CD4-positive, alpha-beta T cell treated with Interleukin-1 beta for 1 hour (primary cell): ENCODE measurements at places on chromosomes 4 and X.

DNA sequence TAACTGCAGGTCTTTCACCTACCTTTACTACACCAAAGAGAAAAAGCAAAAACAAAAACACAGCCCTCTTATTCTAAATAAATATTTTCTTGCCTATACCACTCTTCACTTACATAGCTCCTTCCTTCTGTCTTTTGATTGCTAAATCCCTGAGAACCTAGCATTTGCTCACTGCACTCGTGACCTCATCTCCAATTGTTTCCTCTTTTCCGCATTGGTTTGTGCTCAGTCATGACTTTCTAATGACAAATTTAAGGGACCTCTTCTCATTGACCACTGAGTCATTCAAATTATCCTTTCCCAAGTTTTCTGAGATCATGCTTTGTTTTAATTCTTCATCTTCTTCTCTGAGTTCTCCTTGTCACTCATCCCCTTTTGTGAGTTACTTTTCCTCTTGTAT, 1697.1 kb downstream of the STIM2 start:
- no peak for DNase-seq

- DNase-seq, result no peak
Observed at GRCh38 chrX:17788956-17789562, 51.8 kb downstream of the SCML1 start.

DNA sequence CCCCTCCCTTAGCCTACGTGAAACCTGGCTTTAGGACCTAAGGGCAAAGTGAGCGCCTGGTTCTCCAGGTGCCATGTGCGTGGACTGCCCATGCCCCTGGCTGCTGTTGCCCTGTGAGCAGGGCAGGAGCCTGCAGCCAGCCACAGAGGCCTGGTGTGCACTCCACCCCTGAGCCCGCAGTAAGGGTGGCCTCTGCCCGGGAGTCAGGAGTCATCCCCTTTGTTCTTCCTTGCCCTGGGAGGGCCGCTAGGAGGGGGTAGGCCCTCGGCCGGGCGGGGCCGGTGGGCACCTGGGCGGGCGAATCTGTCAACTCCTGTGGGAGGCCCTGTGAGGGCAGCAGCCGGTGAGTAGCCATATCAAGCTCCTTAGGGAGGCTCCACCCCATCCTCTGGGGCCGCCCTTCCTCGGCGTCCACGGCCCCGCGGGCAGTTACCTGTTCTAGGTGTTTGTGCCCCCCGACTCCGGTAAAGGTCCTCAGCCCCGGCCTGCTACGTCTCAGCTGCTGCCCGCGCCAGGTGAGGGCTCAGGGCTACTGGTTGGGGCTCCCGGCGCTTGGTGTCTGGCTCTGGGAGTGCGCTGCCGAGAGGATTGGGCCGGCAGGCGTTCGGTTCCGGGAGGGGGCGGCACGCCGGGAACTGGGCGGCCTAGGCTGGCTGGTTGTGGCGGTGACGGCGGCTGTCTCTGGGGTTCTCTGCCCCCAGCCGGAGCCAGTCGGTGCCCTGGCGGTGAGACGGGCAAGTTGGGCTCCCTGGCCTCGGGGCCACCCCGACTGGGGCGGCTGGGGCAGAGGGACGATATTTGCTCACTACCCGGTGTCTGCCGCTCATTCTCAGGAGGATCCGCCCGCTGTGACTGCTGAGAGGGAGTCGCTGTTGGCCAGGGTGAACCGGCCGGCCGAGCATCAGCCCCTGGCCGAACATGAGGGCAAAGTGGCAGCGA, 1060.2 kb downstream of the TECRL start:
- no peak for DNase-seq

GRCh38 chrX:8405631-8406030, 59.0 kb upstream of the VCX3B start:
- no peak for DNase-seq

DNA sequence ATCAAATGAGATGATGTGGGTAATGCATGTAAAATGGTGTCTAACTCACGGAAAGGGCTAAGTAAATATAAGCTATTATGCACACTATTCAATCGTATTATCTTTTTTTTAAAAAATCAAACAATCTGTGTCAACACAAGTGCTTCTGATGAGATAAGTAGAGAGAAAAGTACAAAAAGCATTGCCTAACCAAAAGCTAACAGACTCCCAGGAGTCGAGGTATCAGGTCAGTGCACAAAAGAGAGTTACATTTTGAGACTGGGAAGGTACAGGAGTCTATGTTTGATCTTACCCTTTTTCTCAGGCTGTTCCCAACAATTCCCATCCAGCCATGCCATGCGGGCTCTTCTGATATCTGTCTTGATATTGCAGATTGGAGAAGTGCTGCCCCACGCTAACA, 203.3 kb upstream of the ZIC3 start:
- no peak for DNase-seq

GRCh38 chr4:187666697-187667494, 328.7 kb upstream of the ZFP42 start:
- DNase-seq, result no peak

DNA sequence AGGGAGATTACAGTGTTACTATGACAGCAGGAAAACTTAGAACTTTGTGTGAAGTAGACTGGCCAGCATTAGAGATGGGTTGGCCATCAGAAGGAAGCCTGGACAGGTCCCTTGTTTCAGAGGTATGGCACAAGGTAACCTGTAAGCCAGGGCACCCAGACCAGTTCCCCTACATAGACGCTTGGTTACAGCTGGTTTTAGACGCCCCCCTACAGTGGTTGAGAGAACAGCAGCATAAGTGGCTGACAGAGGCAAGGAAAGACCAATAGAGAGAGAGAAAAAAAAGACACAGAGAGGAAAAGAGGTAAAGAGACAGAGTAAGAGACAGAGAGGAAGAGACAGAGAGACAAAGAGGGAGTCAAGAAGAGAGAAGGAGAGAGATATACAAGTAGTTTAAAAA, 144.5 kb downstream of the GC start:
- DNase-seq, result no peak

- DNase-seq, result no peak
Observed at GRCh38 chr4:146582864-146583263, 55.8 kb upstream of the POU4F2 start.

- no peak for DNase-seq
Observed at GRCh38 chrX:54452920-54453319, 12.7 kb downstream of the TSR2 start.

DNA sequence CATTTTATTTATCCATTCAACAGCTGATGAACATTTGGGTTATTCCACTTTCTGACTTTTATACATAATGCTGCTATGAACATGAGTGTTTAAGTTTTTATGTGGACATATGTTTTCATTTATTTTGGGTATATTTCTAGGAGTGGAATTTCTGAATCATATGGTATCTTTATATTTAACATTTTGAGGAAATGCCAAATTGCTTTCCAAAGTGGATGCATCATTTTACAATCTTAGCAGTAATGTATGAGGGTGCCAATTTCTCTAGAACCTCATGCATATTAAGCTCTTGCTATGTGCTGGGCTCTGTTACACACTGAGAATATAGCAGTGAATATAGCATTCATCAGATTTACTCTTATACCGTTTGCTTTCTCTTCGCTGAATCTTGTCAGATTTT, 983.7 kb downstream of the STIM2 start:
- no peak for DNase-seq

- DNase-seq, result peak; percentile 57
Observed at GRCh38 chr4:83629945-83630721, 94.2 kb downstream of the GPAT3 start.

- no peak for DNase-seq
Observed at GRCh38 chr4:99872570-99872969, 21.7 kb downstream of the LAMTOR3 start.

DNA sequence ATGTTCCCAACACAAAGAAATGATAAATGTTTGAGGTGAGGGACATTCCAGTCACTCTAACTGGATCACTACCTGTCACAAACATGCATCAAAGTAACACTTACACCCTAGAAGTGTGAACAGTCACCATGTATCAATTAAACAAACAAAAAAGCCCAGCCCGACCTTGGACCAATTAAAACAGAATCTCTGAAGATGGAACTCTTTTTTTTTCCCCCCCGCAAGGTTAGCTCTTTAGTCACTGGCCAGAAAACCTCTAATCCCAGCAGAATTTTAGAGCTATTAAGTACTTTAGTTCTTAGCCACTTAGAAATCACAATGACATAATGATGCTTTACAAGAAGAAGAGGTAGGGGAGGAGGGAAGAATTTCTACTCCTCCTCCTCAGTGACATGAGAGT, 154.5 kb downstream of the PALLD start:
- DNase-seq, result no peak

DNA sequence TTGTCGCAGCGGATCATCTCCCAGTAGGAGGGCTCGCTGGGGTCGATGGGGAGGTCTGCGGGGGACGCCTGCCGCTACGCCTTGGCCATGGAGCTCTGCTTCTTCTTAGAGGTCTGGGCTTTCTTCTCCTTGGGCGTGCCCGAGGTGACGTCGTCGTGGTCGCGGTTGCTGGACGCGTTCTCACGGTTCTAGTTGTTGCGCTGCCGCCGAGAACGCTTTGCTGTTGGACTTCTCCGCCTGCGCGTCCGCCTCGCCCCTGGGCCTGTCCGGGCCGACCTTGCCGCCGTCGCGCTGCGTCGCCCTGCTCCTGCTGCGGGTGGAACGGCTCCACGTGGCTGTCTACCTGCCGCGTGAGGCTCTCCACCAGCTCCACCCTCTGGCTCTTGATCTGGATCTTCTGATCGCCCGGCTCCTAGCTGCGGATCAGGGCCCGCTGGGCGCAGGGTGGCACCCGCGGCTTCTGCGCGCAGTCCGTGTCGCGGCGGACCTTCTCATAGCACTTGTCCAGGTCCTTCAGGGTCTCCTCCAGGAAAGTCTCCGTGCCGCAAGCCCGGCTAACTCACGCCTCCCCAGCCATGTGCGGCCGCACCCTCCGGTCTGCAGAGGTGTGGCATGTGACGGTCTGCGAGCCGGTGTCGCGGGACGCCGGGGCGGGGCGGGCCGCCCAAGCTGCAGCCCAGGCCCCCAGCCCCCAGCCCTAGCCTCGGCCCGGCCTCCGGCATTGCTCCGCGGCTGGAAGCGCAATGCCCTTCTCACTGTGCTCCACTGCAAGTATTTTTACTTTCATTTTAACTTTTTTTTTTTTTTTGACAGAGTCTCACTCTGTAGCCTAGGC, 40.5 kb upstream of the OGT start:
- DNase-seq, result peak; percentile 44

DNA sequence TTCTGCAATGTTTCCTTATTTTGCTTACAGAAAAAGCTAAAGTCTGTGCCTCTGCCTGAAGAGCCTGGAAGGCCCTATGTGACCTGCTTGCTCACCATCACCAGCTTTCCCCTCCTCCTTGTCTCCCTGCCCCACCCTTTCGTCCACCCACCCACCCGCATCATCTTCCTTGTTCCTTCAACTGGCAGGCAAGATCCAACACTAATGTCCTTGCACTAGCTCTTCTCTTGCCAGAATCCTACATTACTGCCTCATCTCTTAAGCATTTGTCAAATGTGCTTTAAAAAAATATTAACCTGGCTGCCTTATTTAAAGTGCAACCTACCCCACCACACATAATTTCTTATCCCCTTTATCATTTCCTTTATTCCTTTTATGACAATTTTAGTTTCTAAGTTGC, 165.1 kb upstream of the PPP3CA start:
- no peak for DNase-seq

GRCh38 chr4:104494822-104495559, at the start of gene CXXC4:
Gene CXXC4, minus strand, starts transcription at chr4:104494894. Its CDS starts 3,092 bp downstream, at chr4:104491802.
- peak; percentile 46 for DNase-seq

DNA sequence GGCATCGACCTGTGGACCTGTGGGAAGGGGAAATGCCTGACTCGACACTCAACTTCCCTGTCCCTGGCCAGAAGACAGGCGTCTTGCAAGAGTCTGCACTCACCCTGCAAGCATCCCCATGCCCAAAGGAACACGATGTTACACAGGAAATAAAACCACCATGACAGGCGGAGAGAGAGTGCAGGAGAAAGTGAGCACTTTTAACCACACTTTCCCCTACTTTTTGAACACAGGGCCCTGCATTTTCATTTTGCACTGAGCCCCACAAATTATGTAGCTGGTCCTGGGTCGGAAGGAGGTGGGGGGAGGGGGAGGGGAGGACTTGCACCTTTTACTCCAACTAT, 13.8 kb upstream of the MAN2B2 start:
- no peak for DNase-seq

- DNase-seq, result no peak
Observed at GRCh38 chrX:70480660-70481018, 36.0 kb downstream of the DLG3 start.

- no peak for DNase-seq
Observed at GRCh38 chr4:175277816-175278215, 359.7 kb downstream of the ADAM29 start.

- DNase-seq, result no peak
Observed at GRCh38 chrX:44400588-44400987, 57.1 kb upstream of the EFHC2 start.

GRCh38 chr4:48681856-48682255, 98.2 kb downstream of the FRYL start:
- DNase-seq, result no peak

GRCh38 chr4:30559481-30559880, 160.7 kb upstream of the PCDH7 start:
- no peak for DNase-seq

- no peak for DNase-seq
Observed at GRCh38 chr4:74900862-74901261, 32.1 kb upstream of the PARM1 start.

DNA sequence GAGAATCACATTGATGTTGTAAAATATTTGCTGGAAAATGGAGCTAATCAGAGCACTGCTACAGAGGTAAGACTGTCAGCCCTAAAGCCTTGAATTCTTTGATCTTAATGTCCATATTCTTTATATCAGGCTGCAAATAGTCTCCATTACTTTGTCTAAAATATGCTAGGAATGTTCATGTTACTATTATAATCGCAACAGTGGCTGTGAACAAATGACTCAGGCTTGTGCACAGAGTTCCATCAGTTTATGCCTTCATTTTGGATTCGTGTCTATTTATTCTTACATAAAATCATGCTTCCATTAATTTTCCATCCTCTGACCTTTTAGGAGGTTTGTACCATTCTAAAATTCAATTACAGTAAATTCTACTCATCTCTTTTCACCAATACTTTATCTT, 182.7 kb downstream of the ANK2 start:
- no peak for DNase-seq

- no peak for DNase-seq
Observed at GRCh38 chr4:108240366-108240765, 71.6 kb upstream of the LEF1 start.

DNA sequence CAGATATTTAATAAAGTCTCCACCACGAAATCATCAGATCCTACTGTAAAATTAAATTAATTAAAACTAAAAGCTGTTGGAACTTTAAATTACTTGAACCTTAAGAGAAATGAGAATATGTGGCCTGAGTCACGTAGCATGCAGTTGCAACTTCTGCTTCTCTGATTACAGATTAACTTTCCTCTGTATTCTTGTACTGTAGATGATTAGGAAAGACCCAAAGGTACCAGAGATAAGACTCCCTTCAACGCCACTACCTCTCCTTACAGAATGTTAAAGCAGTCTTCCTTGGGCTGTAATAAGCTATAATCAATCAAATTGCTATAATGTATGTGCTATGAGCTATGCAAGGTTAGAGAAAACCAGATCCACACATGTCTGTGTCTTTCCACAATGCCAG, 47.9 kb downstream of the FAM13A start:
- DNase-seq, result no peak
